Cardiac fibroblast (primary cell): ENCODE measurements at places on chromosomes 16 and 17.

DNA sequence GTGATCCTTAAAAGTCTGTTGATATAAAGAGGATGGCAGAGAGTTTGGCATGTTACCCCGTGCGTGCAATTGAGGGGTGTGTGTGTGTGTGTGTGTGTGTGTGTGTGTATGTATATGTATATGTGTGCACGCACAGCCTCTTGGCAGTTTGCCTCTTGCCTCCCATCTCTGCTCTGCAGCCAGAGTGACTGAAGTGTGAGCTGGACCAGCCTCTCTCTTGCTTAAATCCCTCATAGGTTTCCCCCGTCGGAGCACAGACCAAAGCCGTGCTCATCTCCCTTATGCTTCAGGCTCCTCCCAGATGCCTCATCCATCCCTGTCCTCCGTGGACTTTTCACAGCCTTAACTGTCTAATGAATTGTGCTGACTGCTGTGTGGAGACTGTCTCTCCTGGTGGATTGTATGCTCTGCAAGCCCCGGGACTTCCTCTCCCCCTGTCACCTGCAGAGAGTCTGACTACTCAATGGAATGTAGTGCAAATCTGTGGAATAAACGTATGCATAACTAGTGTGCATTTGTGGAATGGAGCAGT is 413.5 kb downstream of the CPPED1 start:
- DNase-seq = no peak

DNA sequence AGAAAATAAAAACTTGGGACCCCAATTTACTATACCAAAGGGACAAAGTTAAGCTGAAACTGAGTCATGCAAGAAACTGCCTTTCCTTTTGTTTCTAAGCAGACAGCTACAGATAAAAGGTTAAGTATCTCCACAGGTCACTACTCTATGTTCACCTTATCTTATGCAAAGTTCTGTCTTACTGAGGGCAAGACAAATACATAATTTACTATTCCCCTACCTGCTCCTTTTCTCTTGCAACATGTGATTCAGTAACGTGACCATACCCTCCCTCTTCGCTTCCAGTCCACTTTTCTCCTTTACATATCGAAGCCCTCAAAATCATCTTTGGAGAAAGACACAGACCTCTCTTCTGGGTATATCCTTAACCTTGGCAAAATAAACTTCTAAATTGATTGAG is 42.3 kb downstream of the SCPEP1 start:
- DNase-seq = no peak

DNA sequence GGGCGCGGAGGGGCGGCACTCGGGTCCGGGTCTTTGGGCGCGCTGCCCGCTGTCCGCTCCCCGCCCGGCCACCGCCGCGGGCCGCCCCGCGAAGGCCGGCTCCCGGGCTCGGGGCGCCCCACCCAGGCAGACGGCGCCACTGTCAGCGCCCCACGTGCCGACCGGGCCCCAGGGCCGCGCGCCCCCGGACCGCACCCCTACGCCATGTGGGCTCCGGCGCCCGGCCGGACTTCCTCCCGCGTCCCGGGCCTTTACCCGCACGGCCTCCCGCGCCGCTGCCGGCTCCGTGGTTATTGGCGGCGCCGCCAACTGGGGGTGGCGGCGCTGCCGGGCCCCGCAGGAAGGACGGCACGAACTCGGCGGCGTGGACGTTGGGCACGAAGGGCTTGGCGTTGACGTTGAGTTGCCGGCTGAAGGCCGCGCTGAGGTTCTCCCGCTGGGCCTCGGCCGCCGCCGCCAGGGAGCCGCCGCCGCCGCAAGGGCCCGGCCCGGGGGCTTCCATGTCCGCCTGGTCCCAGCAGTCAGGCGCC is 577 bp downstream of the GSPT1 start:
- no peak for DNase-seq

DNA sequence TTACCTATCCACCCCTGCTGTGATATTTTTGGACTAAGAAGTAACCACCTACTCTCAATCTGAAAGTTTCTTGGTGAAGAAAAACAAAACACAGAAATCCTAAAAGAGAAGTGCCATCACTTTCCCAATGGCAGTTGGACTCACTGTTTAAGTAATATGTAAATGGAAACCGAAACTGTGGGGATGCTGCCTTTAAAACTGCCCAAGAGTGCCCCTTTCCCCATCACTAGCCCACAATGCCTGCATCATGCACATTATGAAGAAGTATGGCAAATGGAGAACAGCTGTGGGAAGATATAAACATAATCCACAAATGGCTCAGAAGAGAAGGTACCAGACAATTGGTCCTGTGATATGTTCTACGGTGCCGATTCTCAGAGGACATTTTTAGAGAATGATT is 33.5 kb upstream of the SLC6A2 start:
- DNase-seq = no peak

GRCh38 chr17:75271233-75271954 is 363 bp upstream of the MIF4GD start:
- peak; percentile 68 for DNase-seq

- peak; percentile 28 for DNase-seq
Measured at GRCh38 chr17:64150237-64151015, 20.5 kb upstream of the ERN1 start.

GRCh38 chr16:6111390-6111789 is 1013.8 kb upstream of the EEF2KMT start:
- DNase-seq = no peak

GRCh38 chr16:21560462-21560861 is 38.9 kb upstream of the METTL9 start:
- no peak for DNase-seq

GRCh38 chr17:82716203-82717010 is at the start of gene FN3KRP:
FN3KRP (plus strand) TSS chr17:82716706; CDS start chr17:82716756, 50 bp downstream.
- DNase-seq = peak; percentile 89

DNA sequence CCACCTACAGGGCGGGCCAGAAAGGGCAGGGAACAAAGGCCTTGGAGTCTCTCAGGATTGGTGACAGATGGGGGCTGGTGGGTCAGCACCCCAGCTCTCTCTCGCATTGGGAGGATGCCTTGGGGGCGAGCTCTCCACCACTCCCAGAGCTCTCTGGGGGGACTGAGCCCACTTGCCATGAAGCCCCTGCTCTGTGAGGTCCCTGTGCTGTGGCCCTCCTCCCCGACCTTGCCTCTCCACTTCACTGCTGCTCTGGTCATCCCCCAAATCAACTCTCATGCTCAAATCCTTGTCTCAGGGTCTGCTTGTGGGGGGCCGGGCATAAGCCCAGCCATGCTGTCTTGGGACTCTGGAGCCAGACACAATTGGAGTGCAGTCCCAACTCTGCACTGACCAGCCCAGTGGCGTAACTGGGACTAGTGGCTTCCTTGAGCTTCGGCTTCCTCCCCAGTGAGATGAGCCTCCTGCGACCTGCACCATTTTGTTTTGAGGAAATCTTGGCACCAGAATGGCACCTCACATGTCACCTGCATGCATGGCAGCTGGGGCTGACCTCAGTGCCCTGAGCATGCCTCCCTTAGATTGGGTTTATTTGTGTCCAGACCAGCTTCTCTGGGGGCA is 184.5 kb downstream of the IRF8 start:
- no peak for DNase-seq

GRCh38 chr16:30368122-30368791 is 2.0 kb downstream of the TBC1D10B start:
- DNase-seq = peak; percentile 68

- no peak for DNase-seq
Measured at GRCh38 chr17:37725601-37726146, 19.2 kb downstream of the HNF1B start.

GRCh38 chr16:1362807-1363206 is 11.1 kb downstream of the GNPTG start:
- DNase-seq = no peak

GRCh38 chr17:76909971-76910760 is 42.0 kb downstream of the MGAT5B start:
- DNase-seq = peak; percentile 40

GRCh38 chr17:39402890-39403605 is 1.6 kb upstream of the FBXL20 start:
- no peak for DNase-seq

DNA sequence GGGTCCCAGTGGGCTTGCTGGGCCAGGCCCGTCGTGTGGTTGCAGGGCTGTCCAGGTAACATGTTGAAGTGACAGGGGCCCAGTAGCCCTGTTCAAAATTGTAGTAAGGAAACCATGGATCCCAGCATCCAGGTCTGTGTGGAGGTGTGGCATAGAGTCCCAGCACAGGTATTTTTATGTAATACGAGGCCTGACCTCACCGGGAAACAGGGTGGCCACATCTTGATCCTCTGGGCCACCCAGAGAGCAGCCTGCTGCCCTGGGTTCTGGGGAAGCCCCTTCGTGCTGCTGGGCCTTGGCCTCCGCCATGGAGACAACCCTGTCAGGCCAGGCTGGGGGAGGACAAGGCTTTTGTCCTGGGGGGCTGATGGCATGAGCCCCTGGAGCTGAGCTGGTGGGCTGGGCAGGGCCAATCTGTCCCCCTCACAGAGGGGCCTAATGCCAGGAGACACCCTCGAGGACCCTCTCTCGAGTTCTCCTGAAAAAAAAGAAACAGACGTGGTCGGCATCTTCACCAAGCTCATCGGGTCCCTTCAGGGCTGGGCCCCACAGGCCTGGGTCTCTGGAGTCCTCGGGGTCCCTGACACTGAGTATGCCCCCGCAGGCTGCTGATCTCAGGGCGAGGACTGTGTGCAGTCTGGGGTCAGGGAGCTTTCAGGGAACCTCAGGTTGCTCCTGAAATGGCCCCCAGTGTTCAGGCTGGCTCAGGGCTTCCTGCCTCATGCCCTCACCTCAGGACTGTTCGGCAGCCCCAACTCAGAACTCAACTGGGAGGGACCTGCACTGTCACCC is 47.8 kb downstream of the TNFRSF13B start:
- no peak for DNase-seq

DNA sequence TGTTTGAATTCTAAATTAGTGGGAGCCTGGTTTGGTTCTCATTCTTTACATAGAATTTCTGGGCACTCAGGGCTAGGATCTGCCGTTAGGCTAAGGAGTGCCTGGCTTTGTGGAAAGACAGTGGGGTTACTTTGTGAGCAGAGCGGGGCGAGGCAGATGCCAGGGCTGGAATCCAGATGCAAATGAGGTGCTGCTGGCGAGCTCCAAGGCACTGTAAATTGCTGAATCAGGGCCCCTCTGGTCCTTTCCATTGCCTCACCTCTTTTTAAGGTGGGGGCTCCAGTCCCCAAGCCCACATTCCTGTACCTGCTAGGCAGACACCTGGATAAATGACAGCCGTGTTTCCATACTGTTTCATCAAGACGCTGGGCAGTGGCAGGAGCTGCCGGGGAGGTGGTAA is 33.8 kb downstream of the PIPOX start:
- no peak for DNase-seq

- DNase-seq = peak; percentile 87
Measured at GRCh38 chr17:50661795-50662391, 27.2 kb downstream of the ABCC3 start.

- DNase-seq = no peak
Measured at GRCh38 chr16:49716339-49716934, 139.5 kb downstream of the ZNF423 start.

- DNase-seq = no peak
Measured at GRCh38 chr16:81435103-81435502, 9.5 kb upstream of the CMIP start.

GRCh38 chr16:55717326-55717725 is 61.5 kb downstream of the SLC6A2 start:
- DNase-seq = no peak

DNA sequence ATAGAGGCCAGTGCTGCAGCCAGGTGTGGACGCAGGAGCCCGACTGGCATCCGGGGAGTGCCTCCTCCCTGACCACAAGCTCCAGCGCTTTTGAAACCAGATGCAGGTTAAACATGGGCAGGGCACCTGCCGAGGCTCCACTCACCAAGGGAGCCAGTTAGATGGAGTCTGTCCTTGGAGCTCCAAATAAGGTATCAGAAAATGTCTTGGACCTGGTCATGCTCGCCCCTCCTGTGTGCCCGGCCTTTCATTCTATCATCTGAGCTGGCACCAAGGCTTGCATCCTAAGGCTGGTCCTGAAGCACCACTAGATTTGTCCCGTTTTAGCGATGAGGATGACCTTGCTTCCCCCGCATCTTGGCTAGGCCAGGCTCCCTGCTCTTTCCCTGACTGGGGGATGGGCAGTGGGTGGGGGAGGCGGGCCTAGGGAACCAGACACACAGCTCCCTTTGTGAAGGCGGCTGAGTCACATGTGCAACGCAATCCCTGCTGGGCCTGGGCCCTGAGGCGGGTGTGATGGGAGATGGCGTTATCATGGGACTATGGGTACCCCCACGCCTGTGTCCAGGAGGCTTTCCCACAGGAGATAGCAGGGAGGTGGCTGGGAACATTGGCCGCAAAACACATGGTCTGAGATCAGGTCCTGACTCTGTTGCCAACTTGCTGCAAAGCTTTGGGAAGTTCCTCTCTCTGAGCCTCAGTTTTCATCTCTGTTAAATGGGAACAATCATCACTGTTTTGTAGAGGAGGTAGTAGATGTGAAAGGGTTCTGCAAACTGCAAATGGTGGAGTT is 5.0 kb upstream of the ADGRG1 start:
- peak; percentile 85 for DNase-seq

- no peak for DNase-seq
Measured at GRCh38 chr16:50857881-50858280, 116.0 kb downstream of the CYLD start.

DNA sequence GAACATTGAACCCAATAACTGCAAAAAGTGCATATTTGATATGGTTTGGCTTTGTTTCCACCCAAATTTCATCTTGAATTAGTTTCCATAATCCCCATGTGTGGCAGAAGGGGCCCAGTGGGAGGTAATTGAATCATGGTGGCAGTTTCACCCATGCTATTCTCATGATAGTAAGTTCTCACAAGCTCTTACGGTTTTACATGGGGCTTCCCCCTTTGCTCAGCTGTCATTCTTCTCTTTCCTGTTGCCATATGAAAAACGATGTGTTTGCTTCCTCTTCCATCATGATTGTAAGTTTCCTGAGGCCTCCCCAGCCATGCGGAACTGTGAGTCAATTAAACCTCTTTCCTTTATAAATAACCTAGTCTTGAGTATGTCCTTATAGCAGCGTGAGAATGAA is 127.6 kb downstream of the CHD9NB start:
- DNase-seq = no peak

DNA sequence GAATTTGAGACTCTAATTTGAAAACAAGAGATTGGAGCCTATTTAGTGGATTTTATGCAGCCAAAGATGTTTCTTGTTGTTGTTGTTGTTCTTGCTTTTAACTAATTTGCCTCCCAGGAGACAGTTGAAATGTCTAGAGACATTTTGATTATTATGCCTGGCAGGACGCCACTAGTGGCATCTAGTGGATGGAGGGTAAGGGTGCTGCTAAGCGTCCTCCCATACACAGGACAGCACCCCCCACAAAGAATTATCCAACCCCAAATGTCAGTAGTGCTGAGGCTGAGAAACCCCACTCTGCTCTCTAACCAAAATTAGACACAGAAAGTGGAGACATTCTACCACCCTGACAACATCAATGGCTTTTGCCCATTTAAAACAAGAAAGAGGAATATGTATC is 15.4 kb upstream of the HSBP1 start:
- no peak for DNase-seq

GRCh38 chr16:87723226-87723623 is 42.6 kb downstream of the KLHDC4 start:
- DNase-seq = peak; percentile 79
